ENCODE measurements at places on chromosomes 12 and 14.

DNA sequence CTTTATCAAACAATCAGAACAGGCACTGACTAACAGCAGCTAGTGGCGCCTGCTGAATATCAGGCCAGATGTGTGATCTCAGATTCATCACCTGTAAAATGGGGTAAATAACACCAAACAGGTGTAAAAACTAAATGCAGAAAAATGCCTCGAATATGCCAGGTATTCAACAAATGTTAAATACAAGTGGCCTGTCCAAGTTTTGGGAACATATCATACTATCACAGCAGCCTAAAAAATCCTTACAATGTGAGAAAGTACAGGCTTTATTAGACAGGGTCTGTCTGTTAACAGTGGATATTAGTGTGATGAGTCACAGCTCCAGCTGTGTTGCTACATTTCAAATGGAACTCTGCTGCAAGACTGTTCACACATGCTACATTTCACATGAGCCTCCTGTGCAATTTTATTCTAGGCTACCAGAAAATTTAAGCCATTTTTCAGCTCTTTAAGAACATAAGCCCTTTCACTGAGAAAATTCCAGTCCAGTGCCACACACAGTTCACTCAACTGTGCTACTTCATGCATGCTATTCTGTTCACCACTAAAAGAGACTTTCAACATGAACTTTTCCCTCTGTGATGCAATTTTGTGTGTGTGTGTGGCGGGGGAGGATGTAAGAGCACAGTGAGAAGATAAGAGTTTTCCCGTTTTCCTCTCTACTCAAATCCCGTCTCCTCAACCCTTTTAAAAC, 56.7 kb downstream of the MSRB3 start:
- no peak for DNase-seq

GRCh38 chr12:105206686-105207374, 29.1 kb downstream of the APPL2 start:
- no peak for DNase-seq

DNA sequence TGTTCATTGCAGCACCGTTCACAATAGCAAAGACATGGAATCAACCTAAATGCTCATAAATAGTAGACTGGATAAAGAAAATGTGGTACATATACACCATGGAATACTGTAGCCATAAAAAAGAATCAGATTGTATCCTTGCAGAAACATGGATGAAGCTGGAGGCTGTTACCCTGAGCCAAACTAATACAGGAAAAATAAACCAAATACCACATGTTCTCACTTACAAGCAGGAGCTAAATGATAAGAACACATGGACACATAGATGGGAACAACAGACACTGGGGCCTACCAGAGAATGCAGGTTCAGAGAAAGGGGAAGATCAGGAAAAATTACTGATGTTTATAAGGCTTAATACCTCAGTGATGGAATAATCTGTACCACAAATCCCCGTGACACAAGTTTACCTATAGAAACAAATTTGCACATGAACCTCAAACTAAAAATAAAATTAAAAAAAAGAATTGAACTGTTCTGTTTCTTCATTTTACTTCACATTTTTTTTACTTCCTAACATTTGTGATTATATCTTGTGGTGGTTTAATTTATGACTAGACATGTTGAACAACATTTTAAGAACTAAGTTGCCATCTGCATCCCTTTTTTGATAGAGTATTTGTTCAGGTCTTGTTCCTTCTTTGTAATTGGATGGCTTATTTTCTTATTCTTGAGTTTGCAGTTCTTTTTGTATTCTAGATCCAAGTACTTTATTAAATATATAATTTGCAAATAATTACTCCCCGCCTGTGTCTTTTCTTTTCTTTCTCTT, 835.2 kb downstream of the FSCB start:
- DNase-seq = no peak

DNA sequence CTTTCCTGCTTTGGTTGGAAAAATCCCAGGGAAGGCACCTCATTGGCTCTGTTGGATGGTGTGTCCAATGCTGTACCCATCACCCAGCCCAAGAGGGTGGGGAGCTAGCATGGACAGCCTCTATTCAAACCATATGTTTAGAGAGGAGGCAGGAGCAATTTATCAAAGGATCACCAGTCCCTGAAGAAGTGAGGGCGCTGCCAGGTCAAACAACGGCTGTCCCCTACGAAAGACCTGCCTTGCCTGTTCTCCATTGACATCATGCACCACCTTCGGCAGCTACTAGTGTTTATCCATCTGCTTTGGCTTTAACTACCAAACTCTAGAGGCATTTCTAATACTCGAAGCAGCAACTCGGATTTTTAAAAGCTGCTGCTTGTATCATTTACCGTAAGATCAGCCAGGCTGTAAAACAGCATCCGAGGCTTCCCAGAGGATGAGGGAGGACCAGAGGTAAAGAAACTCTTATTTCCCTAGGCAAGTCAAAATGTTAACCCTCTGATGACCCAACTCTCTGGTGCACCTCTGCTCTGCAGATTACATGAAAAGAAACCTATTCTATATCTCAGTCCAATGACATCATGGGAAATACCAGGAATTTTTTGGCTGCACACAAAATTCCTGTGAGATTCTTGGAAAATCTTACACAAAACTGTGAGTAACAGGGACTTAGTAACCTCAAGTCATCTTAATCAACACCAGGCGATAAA, 720.9 kb upstream of the TBX3 start:
- no peak for DNase-seq

Data from thymus (tissue), 14 donors.